ENCODE measurements at places on chromosomes 2 and 18.

DNA sequence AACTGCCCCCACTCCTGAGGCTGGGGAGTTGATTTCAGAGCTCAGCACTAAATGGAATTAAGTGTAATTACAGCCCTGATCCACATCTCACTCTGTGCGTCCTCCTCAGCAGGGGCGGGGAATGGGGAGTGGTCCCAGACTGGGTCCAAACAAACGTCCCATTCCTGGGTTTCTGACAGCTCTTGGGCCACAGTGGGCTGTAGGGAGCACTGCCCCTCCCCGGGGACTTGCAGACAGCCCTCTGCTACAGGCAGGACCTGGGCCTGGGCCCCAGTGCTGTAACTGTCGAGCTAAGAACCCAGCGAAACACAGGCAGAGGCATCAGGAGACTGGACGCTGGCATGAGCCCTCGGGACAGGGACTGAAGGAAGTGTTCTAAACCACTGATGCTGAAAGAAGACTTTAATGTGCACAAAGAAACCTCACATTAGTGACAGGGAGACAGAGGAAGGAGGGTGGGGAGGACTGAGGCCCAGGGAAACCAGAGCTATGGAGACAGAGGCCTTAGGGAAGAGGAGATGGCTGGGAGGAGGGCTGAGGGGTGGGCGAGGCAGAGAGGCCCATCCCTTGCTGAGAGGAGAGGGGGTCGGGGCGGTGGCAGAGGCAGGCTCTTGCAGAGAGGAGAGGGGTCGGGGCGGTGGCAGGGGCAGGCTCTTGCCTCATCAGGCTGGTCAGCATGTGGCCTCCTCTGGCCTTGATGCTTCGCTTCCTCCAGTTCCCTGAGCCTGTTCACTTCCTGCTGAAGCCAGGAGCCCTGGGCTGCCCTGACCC lies 5.8 kb upstream of the SEMA4C start:
- no peak for DNase-seq

DNA sequence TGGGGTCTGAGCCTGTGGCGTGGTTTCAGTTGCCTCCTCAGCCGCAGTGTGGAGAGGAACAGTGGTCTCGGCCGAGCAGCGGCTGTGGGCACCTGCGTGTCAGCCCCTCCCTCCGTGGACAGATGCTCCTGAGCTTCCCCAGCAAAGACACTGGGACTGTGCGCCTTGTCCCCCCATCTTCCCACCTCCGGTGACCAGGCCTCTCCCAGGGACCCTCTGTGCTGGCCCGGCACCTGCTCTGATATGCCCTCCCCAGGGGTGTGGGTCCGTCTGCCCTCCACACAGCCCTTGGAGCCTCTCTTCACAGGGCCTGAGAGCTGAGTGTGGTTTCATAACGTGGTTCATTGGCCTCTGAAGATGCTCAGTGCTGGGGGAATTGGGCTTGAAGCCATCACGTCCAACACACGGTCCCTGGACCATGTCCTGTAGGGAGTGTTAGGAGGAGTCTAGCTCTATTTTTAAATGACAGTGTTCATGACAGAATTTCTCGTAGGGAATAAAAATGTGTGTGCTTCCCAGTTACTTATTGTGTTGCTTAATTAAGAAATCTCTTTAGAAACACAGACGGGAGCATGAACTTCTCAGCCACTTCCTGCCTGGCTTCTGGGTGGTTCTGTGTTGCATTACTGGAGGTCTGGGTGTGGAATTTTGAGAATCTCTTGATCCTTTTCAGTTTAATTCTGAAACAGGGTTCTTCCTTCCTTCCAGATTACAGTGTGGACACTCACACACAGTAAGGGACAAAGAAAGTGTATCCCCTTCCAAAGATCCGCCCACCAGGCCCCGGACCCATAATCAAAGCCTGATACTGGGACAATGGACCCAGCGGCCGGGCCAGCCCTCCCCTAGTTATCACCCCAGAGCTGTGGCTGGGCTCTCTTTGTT lies 110.7 kb downstream of the NFATC1 start:
- peak; percentile 19 for DNase-seq

DNA sequence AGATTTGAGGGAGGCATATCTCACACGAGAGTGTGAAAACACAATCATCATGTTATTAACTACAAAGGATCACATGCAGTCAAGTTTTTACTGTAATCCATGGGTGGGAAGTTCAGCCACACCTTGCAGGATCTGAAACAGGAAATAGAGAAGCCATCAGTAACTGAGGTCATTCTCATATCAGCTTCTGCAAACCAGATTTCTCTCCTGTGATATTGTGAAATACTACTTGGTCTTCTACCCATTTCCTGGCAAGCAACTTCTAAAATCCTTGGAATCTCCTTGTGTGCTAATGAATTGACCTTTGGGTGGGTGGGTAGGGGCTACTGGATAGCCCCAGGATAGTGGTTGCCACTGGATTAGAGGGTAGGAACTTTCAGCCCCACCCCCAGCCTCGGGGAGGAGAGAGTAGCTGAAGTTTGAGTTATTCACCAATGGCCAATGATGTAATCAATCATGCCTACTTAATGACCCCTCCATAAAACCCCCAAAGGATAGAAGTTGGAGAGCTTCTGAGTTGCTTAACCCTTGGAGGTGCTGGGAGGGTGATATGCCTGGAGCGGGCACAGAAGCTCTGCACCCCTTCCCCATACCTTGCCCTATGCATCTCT lies 25.6 kb upstream of the TGIF1 start:
- no peak for DNase-seq

GRCh38 chr2:238053191-238053776 lies 7.5 kb upstream of the SCLY start:
- DNase-seq = peak; percentile 10

DNA sequence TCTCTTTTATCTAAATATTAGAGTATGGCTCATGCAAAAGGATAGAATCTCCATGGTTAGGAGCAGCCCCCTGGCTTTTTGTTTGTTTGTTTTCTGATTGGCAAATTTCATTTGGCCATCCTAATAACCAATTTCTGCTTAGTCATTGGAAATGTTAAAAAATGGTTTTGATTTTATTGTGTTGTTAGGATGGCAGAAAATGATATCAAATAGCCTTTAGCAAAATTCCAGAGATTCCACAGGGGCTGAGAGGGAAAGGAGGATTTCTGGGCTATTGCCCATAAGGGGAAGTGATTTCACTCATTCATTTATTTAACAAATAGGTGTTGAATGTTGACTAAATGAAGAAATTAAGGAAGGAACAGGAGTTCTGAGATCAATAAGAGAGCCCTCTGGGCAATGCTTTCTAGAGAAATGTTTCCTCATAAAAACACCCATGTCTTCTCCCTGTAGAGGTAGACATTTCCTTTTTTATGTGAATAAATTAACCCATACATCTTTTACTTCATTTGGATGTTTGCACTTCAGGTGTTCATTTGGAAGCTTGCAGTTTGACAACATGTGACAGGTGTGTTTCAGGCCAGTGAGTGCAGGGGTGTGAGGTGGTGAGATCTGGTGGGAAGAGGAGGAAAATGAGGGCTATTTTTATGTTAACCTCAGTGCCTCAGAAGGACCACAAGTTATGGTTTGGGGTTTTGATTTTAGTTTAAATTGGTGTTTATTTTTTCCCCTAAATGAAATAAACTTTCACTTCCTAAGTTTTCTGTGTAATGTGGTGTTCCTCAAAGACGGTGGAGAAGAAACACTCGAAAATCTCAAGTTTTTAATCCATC lies 61.7 kb upstream of the EPC2 start:
- DNase-seq = no peak

- DNase-seq = peak; percentile 69
Observed at GRCh38 chr2:183284606-183285005, 160.4 kb downstream of the NUP35 start.

DNA sequence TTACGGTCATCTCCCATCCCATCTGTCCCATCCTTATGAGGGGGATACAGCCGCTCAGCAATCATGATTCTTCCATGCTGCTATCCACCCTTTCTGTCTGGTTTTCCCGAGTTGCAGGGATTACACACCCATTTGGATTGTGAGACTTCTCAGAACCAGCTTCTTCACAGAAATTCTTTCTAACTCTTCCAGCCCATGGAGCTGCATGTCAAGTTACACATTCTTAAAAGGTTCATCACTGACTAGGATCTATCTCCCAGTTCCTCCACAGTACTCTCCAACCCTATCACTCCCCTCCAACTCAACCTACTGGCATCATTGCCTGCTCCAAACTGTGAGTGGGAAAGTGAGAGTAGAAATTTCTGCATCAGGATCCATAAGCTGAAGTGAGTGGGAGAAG lies 558.2 kb upstream of the TNP1 start:
- no peak for DNase-seq

GRCh38 chr2:105401867-105402266 lies 3.0 kb upstream of the FHL2 start:
- DNase-seq = no peak

- DNase-seq = no peak
Observed at GRCh38 chr18:44740000-44740399, 59.3 kb downstream of the SETBP1 start.

DNA sequence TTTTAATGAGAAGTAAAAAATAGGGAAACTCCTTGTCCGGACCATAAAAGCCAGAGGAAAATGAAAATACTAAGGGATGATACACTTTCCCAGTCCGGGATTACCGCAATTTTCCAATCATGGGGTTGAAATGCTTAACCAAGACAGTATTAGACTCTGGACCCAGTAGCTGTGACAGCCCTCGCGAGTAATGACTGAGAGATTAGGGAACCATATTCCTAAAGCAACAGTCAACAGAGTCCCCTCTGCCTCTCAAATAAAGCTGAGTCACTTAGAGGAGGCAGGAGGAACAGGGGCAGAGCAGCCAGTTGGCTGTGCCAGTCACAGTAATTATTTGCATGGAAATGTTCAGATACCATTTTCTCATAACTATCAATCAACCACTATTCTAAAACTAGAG lies 34.8 kb downstream of the GPATCH11 start:
- DNase-seq = no peak

- no peak for DNase-seq
Observed at GRCh38 chr2:19138264-19138825, 220.1 kb downstream of the OSR1 start.

DNA sequence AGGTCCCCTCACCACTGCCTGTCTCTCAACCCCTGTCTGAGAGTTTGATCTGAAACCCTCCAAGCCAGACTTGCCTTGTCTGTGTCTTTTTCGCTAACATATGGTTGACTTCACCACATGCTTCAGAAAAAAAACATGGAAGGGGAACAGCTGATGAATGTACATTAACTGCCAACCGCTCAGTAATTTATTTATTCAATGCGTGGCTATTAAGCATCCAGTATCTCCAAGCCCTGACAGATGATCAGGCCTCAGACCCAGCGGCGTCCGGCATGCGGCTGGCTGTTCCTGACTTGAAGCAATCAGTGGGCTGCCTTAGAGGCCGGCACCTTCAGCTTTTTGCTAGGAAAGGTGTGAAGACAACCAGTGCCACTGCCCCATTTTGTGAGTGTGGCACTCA lies 62.3 kb downstream of the NGEF start:
- DNase-seq = no peak

DNA sequence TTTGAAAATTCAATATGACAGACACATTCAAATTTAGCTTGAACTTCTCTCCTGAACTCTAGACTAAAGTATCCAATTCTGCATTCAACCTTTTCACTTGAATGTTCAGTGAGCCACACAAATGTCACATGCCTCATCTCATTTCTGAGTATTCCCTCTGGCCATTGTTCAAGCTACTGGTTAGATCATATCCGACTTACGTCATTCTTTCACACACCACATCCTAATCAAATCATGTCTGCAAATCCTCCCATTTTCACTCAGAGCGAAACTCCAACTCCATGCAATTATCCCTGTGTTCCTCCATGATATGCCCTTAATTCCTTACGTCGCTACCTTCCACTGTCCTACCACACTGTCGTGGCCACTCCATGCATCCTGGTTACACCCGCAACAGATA lies 425.1 kb downstream of the CBLN2 start:
- DNase-seq = no peak

DNA sequence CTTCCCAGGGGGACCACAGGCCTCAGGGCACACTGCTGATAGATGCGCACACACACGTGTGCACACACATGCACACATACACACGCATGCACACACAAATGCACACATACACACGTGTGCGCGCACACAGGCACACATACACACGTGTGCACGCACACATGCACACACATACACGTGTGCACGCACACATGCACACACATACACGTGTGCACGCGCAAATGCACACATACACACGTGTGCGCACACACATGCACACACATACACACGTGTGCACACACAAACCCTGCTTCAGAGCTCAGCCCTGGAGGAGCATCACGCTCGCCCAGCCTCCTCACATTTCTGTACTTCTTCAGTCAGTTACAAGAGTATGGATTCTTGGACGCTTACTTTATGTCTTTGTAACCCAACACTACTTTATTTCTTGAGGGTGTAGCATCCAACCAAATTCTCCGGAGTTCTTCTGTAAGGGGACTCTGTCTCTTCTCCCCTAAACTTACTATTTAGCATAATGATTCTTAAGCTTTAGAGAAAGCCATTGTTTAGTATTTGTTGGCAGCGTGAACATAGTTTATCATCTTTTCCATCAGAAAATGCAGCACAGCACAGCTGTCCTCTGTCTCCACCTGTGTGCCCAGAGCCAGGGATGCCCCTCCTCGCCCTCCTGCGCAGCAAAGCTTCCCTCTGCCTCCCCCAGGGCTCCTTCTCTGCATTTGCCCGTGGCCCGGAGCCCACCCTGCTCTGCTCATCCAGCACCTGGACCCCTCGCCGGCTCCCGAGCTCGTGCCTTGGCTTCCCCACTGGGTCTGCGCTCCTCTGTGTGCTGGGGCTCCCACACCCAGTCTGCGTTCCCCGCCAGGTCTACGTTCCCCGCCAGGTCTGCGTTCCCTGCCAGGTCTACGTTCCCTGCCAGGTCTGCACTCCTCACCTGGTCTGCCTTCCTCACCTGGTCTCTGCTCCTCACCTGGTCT lies 74.4 kb upstream of the CTDP1 start:
- no peak for DNase-seq

DNA sequence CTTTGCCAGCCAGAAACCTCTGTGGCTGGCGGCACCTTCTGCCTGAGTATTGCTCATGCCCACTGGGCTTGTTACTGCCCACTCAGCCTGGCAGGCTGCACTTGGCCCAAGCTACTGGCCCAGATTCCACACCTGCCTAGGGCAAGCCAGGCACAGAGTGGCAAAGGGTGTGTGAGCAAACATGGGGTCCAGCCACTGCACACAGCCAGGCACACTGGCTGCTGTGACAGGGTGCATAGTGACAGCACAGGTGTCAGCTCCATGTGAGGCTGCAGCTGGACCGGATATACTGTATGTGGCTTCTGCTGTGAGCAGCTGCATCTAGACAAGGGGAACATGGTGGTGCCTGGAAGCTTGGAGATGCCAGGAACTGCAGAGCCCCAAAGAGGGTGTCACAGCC lies 113.9 kb downstream of the COPS8 start:
- no peak for DNase-seq

DNA sequence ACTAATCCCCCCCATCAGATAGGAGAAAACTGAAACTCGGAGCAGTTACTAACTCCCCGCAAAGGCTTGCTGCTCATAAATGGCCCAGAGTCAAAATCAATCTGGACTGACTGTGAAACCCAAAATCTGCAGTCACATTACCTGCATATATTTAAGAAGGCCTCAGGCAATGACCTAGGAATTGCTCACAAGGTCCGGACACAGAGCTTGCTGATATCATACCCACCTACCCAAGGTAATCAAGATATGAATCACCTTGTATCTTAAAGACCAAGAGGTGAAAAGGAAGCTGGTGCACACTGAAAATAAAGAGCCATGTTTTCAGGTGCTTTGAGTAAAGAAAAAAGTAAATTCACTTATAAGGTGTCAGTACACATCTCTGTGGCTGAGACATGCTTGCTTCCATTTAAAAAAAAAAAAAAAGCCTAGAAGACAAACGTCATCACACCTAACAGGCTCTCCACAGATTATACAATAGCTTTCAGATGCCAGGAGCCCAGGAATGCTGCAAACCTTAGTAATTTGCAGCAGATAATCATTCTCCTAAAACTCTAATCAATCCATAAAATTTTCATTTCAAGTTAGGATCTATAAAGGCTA lies 195.4 kb downstream of the ZEB2 start:
- no peak for DNase-seq

Measured in astrocyte of the spinal cord (primary cell).